Urinary bladder (tissue), 4 donors: ENCODE measurements at places on chromosomes 2 and 18.

- no peak for DNase-seq
Measured at GRCh38 chr2:45033302-45033701, 24.1 kb upstream of the SIX2 start.

DNA sequence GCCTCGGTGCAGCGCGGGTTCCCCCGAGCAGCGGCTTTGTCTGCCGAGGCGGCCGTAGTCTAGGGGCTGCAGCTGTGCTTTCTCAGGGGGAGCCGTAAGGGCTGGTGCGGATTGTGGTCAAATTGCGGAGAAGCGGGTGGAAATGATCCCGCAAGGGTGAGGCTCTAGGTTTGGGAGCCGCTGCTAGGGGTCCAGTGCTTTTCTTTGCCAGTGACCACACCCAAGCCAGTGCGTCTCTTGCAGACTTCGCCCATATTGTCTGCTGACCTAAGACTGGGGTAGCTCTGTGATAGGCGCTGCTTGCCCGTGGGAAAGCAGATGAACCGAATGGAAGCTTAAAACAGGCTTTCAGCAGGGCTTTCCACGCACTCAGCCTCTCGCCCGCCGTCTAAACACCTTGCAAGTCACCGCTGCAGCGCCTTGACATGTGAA is 2.1 kb downstream of the DPYSL5 start:
- no peak for DNase-seq

- no peak for DNase-seq
Measured at GRCh38 chr18:32906506-32907310, 133.9 kb upstream of the KLHL14 start.

DNA sequence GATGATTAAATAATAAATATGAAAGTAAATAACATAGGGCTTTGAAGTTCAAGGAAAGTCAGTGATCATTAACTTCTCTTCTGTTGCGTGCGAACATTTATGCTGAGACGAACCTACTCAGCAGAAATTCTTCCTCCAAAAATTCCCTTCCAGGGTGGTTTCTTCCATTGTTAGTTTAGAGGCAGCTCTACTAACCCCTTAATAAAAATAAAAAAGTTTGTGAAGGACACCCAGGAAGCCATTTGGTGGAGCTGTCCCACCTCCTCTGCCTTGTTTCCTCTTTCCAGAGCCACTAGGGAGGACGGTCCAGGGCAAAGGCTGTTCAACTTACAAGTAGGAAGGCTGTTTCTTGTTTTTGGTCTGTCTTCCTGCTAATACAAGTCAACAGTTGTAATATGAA is 2.1 kb upstream of the SMAD2 start:
- no peak for DNase-seq
